NCI-H2107 (cell line): ENCODE measurements at places on chromosomes 13 and 19.

- no peak for DNase-seq
These were observed 3.1 kb upstream of the GJB2 start for GRCh38 chr13:20195801-20196200.

GRCh38 chr19:29439021-29439420 is 86.8 kb upstream of the VSTM2B start:
- DNase-seq: no peak

GRCh38 chr13:102878481-102878880 is 32.6 kb downstream of the ERCC5 start:
- DNase-seq: no peak

DNA sequence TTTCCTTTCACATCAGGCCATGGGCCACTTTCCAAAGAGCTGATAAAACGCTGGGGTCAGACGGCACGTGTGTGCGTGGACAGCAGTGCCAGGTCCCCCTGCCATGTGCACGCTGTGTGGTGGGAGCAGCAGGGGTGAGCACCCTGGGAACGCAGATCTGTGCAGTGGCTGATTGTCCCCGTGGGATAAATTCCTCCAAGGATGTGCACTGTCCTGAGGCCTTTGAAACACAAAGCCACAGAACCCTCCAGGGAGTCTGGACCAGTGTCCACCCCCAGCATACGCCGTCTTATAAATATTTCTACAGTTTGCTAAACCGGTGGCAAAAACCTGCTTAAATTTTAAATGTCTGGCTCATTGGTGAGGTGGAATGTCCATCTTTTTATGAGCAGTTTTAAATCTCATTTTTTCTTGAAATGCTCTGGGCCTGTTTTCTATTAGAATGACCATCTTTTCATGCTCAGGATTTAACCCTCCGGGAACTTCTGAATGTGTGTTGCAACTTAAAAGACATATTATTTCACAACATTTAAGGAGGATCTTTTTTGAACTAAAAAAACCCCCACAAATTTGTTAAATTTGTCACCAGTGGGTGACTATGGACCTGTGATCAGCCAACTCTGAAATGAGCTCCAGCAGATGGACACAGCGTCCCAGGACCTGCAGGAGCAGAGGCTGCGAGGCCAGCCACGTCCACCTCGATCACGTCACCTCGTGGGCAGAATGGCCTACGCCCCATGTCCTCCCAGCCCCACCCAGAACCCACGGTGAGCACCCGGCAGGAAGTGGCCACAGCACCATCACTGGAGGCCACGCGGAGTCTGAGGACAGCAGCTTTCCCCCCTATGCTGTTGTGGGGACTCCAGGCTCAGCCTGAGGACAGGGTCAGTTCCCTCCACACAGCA is 68.6 kb downstream of the RASA3 start:
- no peak for DNase-seq

DNA sequence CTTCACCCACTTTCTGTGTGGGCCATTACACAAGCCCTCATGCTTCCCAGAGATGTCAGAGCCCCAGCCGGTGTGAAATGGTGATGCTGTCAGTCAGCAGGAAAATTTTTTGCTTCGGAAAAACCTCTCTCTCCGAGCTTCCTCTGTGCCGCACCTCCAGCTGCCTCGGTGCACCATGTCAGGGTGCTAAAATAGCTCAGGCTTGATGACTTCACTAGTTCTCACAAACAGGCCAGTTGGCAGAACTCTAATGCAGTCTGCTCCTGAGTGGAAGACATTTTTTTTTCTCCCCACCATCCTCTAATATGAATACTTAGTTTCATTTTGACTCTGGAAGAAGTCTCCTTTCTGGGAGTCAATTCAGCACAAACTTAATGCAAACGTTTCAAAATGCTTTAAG is 71.3 kb downstream of the KLF12 start:
- no peak for DNase-seq

GRCh38 chr19:41703602-41704293 is 4.7 kb upstream of the CEACAM5 start:
- no peak for DNase-seq

DNA sequence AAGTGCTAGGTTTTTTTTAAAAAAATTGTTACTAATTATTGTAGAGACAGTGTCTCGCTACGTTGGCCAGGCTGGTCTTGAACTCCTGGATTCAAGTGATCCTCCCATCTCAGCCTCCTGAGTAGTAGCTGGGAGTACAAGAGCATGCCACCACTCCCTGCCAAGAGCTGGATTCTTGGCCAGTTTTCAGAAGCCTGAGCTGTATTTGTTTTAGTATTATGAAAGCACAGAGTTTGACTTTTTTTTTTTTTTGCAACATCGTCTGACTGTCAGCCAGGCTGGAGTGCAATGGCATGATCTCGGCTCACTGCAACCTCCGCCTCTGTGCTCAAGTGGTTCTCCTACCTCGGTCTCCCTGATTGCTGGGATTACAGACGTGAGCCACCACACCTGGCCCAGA is 7.0 kb downstream of the ARMC6 start:
- DNase-seq: no peak

GRCh38 chr19:7393939-7394730 is 45.4 kb downstream of the ARHGEF18 start:
- DNase-seq: no peak

- DNase-seq: no peak
These were observed 125.7 kb downstream of the ZNF675 start for GRCh38 chr19:23561341-23561740.

DNA sequence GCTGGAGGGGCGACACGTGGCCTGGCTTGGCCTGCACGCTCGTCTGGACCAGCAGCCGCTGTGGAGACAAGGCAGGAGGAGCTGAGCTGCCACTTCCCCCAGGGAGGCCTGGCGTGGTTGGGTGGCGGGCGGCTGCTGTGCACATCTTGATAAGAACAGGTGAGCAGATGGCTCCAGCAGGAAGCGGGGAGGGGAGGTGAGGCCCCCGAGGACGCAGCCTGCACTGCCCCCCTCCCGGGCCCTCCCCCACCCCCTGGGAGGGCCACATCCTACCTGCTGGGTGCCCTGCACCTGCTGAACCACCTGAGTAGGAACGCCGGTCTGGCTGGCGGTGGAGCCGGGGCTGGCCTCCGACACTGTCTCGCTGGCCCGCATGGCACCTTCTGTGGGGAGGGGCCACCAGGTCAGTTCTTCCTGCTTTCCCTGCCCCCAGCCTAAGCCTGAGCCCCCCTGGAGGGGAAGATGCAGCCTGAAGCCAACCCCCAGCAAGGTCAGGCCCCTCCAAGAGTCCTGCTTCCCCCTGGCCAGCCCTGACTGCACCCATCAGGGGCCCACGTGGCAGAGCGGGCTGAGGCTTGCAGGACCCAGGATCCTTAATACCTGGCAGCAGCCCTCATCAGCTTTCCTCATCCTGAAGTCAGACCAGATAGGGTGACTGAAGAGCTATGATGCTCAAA is 22.8 kb downstream of the RFX1 start:
- no peak for DNase-seq

DNA sequence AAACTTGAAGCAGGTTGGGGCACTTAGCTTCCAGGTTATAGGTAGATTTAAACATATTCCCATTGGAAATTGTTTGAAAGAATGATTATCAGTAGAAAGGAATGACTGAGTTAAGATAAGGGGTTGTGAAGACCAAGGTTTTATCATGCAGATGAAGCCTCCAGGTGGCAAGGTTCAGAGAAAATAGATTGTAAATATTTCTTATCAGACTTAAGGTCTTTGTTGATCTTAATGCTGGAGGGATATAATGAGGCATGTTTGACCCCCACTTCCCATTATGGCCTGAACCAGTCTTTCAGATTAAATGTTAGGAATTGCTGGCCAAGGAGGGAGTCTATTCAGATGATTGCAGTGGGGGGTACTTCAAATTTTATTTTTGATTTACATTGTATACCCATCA is 1486.5 kb upstream of the PRR20A start:
- DNase-seq: no peak

DNA sequence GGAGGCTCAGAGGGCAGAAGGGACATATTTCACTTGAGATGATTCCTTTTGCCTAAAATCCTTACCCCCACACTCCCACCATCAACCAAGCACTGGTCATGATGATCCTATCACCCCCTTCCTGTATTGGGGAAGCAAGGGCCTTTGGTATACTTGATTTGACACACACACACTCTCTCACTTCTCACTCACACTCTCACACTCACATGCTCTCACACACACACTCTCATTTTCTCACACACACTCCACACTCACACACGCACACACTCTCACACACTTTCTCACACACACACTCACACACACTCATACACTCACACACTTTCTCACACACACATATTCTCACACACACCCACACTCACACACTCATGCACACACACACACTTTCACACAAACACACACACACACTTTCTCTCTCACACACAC is 8.6 kb downstream of the RGCC start:
- no peak for DNase-seq

- DNase-seq: no peak
These were observed 67.5 kb downstream of the TSC22D1 start for GRCh38 chr13:44508562-44509077.

DNA sequence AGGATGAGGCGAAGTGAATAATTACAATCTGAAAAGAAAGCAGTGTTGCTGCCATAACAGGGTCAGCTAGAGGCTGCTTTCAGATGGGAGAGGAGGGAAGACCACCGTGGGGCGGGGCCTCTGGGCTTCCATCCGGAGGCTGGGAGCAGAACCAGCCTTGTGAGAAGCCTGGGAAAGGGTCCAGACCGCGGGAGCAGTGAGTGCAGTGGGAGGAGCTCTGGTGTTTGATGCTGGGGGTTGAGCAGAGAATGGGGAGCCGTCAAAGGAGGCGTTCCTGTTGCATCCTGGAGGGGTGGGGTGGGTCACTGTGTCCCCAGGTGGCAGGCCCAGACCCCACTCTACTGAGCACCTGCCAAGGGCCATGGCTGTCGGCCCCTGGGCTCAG is 18.1 kb downstream of the NKPD1 start:
- no peak for DNase-seq

GRCh38 chr19:5068233-5069072 is 99.5 kb downstream of the KDM4B start:
- no peak for DNase-seq

GRCh38 chr13:23504180-23504579 is 66.0 kb upstream of the TNFRSF19 start:
- no peak for DNase-seq

GRCh38 chr19:37943480-37943879 is 36.5 kb downstream of the SIPA1L3 start:
- no peak for DNase-seq

DNA sequence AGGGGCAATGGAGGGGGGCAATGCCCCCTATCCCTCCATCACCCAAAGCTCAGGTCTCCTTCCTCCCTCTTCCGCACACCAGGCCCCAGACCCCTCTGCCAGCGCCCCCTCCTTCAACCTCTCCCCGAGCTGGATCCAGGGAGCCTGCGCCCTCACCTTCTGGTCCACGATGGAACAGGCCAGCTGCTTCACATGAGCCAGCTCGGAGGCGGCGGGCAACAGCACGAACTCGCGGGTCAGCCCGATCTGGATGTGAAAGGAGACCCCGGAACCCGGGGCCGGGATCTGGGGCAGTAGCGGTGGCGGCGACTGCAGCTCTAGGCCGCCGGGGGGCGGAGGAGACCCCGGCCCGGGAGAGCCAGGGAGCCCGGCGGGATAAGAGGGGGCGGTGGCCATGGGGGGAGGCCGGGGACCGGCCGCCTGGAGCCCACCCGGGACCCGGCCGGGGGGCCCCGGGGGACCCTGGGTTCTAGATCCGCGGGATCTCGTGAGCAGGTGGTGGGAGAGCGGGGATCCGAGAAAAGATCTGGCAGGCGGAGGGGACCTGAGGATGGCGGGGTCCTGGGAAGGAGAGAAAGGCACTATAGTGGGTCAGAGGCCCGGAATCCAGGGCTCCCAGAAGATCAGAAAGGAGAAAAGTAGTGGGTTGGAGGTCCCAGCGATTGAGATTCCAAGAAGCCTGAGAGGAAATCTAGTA is 791 bp downstream of the PRKD2 start:
- no peak for DNase-seq

DNA sequence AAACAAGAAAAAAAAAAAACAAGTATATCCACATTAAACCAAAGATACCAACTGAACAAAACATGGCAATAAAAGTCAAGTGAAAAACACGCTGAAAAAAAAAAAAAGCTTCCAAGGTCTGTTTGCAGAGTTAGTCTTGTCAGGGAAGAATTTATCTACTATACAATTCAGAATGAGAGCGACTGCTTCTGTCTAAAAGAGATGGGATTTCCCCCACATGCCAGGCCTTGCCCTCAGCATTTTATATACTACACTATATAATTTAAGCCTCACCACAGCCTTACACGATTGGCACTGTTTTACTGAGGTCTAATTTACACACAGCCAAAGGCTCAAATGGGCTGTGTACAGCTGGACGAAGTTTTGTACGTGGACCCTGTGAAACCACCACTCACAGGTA is 67.3 kb downstream of the FOXO1 start:
- DNase-seq: no peak

DNA sequence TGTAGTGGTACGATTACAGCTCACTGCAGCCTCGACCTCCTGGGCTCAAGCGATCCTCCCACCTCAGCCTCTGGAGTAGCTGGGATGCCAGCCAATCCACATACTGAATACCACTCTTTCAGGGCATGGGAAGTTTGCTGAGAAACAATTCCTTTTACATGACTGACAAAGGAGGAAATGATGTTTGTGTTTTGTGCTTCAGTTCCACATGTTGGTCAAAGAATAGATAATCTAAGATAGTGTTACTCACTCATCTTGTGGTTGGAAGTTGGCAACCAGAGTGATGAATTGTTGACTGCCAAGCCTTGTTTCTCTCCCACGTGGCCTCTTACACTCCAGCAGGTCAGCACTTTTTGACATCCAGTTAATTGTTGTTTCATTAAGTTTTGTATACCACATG is 7.6 kb downstream of the MBD3L2B start:
- DNase-seq: no peak

DNA sequence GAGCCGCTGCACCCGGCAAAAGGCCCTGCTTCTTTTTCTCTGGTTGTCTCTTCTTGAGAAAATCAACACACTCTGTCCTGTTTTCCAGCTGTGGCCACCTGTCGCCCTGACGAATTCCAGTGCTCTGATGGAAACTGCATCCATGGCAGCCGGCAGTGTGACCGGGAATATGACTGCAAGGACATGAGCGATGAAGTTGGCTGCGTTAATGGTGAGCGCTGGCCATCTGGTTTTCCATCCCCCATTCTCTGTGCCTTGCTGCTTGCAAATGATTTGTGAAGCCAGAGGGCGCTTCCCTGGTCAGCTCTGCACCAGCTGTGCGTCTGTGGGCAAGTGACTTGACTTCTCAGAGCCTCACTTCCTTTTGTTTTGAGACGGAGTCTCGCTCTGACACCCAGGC is 17.2 kb downstream of the LDLR start:
- no peak for DNase-seq

GRCh38 chr19:40604647-40605215 is 3.6 kb downstream of the LTBP4 start:
- no peak for DNase-seq

DNA sequence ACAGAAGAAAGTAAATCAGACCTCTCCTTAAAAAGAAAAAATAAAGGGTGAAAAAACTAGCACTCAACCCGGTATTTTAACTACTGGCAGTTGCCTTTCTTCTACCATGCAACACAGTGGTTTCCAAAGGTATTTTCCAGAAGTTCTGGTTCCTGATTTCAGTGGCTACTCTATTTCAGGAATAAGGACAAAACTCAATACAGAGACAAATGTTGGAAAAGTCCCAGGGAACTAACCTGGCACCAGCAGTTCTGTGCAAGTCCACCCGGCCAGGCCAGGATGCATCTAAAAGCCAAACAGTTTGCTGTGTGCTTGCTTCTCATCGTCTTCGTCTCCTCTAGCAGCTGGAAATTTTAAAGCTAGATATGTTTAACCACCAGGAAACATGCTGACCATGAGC is 52.5 kb downstream of the FOXO1 start:
- DNase-seq: no peak
